ENCODE measurements at places on chromosomes 3 and 15.
A peak's percentile ranks its signal among the peaks of the same experiment; 100 is the strongest.

DNA sequence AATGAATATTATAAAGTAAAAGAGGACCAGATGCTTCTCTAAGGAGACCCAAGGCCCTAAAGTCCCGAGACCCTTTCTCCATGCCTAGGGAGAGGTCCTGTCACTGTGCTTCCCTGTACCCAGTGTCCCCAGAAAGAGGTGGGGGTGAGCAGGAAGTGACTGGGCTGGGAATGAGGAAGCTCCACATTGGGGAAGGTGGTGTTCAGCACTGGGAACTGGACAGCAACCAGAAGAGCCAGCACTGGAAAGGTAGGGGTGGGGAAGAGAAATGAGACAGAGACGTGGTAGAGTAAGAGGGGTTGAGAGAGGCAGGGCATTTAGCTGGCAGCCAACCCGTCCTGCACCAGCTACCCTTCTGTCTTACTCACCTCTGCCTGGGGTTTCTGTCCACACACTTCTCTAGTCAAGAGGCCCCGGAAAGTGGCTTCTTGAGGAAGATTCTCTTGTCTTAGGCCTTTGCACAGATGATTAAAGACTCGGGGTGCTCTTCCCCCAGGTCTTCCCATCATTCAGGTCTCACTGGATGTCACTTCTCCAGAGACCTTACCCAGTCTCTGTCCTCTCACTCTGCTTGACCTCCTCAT lies 12.2 kb downstream of the RRP9 start:
- DNase-seq: no peak

DNA sequence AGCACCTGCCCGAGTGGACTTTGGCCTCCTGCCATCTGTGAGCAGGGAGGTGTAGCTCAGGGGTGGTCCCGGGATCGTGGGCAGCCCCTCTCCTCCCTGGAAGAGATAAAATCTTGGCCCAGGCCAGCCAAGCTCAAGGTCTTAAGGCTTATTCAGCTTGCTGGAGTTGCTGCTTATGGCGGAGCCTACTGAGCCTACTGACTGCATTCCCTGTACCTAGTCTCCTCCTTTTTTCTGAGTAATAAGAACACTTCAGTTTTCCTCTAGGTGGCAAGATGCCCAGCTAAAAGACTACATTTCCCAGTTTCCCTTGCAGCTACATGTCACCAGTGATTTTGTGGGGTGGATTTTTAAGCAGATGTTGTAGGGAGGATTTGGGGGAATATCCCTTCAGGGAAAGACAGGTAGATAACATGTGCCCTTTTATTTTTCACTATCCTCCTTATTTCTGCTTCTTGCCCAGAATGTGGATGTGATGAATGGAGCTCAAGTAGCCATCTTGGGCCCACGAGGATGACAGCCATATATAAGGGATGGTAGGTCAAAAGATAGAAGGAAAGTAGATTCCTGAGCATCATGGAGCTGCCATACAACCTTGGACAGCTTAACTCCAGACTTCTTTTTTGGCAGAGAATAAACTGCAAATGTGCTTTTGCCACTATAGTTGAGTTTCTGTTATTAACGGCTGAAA lies 41.4 kb upstream of the INSYN1 start:
- no peak for DNase-seq

DNA sequence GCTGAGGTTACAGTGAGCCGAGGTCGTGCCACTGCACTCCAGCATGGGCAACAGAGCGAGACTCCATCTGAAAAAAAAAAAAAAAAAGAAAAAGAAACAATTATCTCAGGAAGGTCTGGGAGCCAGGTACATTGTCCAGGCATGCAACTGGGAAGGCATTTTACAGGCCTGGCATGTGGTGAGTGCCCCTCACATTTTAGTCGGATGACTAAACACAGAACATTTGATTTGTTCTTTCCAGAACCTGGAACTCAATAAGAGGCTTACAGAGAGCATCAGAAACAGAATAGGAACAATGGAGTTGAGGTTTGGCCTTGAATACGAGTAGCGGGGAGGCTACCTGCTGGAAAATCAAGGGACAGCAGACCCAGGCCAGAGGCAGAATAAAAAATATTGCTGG lies 33.7 kb upstream of the IGF1R start:
- DNase-seq: no peak

- no peak for DNase-seq
Observed at GRCh38 chr15:25374143-25374542, 64.7 kb downstream of the UBE3A start.

GRCh38 chr3:44825264-44825925 lies 36.3 kb upstream of the TMEM42 start:
- no peak for DNase-seq

GRCh38 chr3:188819939-188820338 lies 351.8 kb upstream of the TPRG1 start:
- no peak for DNase-seq

GRCh38 chr3:160886421-160886820 lies 130.4 kb downstream of the PPM1L start:
- DNase-seq: no peak

- peak; percentile 69 for DNase-seq
Observed at GRCh38 chr3:194928831-194929577, 243.3 kb downstream of the FAM43A start.

DNA sequence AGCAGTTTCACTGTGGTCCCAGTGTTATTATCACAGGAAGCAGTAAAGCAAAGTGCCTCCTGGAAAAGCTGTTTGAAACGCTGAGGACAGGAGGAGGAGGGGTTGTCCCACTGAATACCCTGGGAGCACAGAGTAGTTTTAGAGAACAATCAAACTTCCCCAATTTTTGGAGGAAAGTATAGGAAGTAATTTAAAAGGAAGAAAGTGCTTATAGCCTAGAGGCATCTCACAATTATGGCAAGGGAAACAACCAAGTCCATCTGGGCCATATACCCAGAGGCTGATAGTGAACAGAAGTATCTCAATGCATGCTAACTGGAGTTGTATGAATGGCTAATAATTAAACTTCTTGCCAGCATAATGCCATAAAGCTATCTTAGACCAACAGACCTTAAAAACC lies 137.2 kb upstream of the EPHA6 start:
- no peak for DNase-seq

GRCh38 chr3:148847351-148847750 lies 17.7 kb upstream of the CPA3 start:
- no peak for DNase-seq

- no peak for DNase-seq
Observed at GRCh38 chr3:197484204-197484901, 71.4 kb downstream of the BDH1 start.

- no peak for DNase-seq
Observed at GRCh38 chr3:106059953-106060517, 191.2 kb upstream of the CBLB start.

- DNase-seq: no peak
Observed at GRCh38 chr15:40776537-40777141, 6.9 kb downstream of the C15orf62 start.

DNA sequence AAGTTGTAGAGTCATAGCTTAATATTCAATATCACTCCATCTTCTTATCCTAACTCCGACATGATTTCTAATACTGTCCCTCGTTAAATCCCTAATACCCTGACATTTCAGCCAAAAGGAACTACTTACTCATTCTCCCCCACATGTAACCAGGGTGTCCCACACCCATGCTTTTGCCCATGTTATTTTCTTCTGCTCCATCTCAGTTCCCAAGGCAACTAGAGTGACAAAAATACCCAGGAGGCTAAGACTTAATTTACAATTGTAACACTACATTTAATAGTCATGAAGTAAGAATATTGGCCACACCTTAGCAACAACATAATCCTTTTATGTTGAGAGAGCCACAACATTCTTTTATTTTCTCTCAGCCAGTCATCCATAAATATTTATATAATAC lies 248.5 kb upstream of the TGFBR2 start:
- no peak for DNase-seq

GRCh38 chr3:71468311-71469137 lies 115.0 kb downstream of the FOXP1 start:
- DNase-seq: no peak

GRCh38 chr3:57112206-57112605 lies 51.7 kb downstream of the SPATA12 start:
- DNase-seq: no peak

GRCh38 chr15:28124841-28125240 lies 25.7 kb upstream of the OCA2 start:
- no peak for DNase-seq

DNA sequence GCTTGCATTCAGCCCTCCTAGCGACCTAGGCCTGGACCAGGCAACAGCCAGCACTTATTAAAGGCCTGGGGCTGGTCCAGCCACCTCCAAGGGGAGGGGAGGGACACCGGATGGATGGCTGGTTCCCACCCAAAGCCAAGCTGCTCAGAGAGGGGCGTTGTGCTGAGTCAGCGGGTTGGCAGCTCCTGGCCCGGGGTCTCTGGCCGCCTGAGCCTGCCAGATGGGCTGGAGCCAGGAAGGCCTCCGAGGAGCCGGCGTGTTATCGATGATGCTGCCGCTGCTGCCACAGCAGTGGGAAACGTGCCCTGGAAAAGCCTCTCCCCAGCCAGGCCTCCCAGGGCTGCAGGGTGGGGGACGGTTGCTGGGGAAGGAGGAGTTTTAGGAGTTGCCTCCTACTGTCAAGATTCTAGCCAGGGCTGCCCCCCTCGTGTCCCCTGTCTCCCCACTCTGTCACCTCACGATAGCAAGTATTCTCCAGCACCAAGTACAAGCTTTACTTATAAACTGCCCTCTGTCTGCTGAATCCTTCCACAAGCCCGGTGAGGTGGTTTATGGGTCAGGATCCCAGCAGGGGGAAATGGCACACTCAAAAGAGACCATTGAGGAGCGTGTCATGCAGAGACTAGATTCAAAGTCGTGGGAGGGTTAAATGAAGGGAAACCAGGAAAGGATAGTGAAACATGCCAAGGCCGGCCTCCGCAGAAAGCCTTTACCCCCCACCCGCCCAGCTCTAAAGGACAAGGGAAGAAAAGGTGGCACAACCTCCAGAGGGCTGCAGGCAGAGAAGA lies 43.2 kb upstream of the TSEN2 start:
- no peak for DNase-seq

DNA sequence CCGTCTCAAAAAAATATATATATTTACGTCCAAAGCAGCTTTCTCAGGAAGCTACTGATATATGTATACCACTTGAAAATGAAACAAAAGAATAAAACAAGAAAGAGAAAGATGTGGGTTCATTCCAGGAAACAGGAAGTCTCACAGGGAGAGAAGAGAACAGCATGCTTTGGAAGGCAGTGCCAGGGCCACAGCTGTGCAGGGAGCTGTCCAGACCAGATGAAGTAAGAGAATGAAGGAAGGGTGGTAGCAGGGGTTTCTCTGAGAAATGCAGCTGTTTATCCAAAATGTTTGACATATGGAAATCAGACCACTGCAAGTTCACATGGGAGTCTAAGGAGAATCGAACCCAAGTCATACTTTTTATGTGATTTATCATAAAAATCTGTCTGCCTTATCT lies 8.9 kb upstream of the GPR27 start:
- no peak for DNase-seq

DNA sequence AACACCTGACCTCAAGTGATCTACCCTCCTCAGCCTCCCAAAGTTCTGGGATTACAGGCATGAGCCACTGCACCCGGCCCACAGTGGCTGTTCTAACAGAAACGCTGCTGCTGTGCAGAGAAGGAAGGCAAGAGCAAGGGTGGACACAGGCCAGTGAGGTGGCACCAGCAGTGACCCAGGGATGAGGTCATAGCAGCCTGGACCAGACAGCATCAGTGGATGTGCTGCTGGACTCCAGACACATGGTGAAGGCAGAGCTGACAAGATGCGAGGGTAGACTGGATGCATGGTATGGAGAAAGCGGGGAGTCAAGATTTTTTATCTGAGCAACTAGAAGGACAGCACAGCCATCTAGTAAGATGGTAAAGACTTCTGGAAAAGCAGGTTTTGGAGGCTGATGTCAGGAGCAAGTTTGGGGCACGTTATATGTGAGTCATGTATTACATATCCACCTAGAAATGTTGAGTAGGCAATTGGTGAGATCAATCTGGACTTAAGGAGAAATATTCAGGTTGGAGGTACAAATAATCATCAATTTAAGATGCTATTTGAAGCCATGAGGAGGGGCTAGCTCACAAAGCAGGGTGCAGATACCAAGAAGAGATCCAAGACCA lies 22.1 kb upstream of the TJP1 start:
- DNase-seq: no peak

DNA sequence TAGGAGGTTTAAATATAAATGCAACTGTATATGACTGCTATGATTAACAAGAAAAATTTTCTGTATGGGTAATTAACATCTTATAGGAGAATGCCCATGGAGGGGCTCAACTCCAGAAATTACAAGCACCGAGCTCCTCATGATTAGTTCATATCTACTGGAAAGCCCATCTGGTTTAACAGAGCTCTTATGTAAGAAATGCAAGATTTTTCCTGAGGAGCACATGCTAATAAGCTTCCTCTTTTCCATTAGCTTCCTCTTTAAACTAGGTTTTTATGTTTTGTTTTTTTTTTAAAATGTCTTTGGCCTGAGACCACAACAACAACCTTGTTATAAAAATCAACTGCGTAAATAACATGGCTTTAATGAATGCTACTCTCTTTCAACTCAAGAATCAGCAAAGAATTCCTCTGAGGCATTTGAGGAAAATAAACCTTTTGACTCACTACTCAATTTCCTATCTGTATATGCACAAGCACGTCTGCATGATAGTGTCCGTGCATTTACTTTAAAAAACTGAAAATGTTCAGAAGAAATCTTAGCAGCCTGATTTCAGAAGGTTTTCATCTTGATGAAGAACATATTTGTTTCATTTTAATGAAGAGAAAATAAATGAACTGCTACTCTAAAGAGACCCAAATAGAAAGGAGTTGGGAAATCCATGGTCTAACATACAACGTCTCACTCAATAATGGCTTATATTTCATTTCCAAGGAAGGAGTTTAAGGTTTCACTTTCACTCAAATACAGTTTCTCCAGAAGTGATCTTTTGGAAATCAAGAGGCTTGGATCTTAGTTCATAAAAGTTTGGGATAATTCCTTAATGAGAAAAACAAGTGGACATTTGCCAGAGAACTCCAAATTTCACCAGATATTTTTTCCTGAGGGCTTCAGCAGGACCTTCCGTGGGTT lies 180.8 kb downstream of the KCNAB1 start:
- DNase-seq: no peak

GRCh38 chr15:66894986-66895780 lies 170.2 kb upstream of the SMAD3 start:
- no peak for DNase-seq

DNA sequence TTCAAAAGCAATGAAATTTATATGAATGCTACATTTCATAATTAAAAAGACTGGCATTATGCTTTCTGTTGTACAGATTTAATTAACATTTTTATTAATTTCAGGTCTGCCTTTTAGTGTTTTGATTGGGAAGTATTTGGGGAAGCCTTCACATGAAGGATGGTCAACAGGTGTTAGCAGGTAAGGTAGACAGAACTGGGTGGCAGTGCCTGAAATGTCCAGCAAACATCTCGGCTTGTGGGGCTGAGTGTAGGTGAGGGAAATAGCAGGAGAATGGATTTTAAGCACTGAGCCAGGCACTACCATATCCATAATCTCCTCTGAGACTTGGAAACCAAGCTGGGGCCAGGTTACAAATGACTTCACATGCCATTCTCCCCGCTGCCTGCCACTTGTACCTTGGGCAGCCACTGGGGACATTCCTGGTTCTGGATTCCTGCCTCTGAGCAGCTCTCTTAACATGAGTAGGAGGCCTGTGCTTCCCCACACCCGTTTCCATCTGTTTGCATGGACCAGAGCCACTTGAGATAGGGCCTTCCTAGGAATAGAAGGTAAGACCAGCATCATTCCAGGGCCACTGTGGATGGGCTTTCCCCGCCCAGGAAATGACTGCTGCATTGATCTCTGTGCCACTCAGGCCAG lies 125.9 kb upstream of the HES1 start:
- DNase-seq: no peak

Measured in SHP77 (cell line).